ENCODE measurements at places on chromosomes 16 and 17.

DNA sequence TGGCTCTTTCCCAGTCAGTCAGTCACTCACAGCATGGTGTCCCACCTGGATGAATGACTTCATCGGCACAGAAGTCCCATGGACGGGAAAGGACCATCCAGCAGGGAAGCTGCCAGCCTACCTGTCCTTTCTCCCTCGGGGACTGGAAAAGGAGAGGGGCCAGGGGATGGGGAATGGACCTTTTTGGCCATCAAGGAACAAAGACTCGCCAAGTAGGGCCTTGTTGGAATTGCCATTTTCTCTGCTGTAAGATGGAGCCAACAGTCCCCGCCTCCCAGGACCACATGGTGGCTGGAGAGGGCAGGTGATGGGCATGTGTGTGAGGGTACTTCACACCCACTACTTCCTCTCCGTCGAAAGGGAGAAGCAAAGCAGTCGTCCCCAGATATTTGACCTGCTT lies 67.8 kb upstream of the LHX1 start:
- no peak for DNase-seq

DNA sequence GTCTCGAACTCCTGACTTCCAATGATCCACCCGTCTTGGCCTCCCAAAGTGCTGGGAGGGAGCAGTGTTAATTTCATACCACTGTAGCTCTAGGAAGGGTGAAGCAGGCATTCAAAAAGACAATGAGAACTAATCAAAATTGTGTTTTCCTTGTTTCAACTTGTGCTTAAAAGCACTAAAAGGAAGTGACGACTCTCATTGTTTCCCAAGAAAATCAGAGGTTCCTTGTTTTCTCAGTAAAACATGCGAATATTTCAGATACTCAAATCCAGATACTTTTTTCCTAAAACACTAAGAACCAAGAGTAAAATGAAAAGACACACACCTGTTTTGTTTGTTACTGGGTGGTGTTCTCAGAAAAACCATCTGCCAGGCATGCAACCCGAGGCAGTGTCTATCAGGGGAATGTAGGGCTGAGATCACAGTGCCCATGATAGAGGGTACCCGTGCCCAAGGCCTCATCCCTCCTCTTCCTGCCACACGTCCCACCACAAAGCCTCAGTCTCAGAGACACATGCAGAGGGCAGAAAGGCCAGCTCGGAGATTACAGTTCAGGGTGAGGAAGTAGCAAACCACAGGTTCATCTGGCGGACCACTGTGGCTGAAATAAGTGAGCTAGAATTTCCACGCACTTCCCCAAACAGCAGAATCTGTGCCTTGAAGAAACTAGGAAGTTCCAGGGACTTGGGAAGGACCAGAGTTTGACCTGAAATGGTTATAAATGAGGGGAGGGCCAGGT lies 33.7 kb downstream of the GINS3 start:
- peak; percentile 66 for DNase-seq

DNA sequence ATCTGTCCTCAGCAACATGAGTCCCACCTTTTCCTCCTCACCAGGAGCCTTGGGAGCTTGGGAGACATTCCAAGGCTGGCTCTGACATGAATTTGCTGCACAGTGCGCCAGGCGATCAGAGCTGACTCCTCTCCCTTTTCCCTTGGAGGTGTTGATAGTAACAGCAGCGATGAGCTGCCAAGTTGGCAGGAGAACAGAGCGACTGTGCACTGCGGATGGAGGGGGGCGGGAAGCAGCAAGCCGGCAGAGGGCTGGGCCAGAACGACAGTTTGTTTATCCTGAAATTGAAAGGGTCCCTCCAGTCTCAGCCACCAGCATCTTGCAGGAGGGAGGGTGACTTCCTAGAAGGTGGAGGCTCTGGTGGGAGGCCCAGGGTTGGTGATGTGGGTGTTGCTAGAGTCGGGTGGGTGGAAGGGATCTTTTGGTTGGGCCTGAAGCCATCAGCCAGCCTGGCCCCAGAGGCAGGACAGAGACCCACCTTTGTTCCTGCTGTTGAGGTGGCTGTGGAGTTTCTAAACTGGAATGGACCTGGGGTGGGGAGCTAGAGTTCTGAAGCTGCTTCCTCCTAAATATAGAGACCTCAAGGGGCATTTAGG lies 22.5 kb upstream of the DYNLL2 start:
- no peak for DNase-seq

- DNase-seq = no peak
These were observed 55.1 kb downstream of the SRCIN1 start for GRCh38 chr17:38550661-38551060.

DNA sequence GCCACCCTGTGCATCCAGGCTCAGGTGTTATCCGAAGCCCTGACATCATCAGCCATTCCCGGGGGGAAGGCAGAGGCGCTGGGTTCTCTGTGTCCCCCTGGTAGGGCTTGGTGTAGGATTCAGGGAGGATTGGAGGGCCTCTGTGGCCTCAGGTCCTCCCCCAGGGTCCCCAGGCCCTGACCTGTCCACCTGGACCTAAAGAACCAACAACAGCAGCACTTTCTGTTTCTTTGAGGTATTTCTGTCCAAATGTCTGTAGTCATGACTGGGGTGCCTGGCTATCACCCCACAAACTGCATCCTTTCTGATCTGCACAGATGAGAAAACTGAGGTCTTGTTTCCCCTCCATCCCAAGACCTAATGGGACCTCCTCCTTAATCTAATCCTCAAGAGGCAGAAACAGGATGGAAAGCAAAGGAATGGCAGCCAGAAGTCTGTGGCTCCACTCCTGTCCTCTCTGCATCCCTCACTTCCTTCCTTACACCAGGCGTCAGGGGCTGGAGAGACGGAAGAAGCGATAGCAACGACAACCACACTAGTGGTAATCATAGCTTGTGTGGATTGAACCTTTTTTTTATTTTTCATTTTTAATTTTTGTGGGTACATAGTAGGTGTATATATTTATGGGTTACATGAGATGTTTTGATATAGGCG lies 11.8 kb downstream of the NLRC5 start:
- DNase-seq = no peak

- no peak for DNase-seq
These were observed 8.2 kb downstream of the CAPN15 start for GRCh38 chr16:535446-536405.

GRCh38 chr16:31347445-31347844 lies 7.5 kb upstream of the ITGAX start:
- DNase-seq = peak; percentile 16

- DNase-seq = no peak
These were observed 70.4 kb upstream of the TANC2 start for GRCh38 chr17:62895320-62896301.
